CD8-positive, alpha-beta T cell (primary cell): ENCODE measurements at places on chromosomes 6 and 20. TPM values are rescaled to one million over a fixed set of nuclear protein-coding genes. Genes with fewer than 3 reads are reported as not detected.

CDSN gene
- not detected for total RNA-seq

PREP gene
- 17.6 TPM for total RNA-seq

KIF13A gene
- total RNA-seq = 0.14 TPM

KCNK5 gene
- 1.5 TPM for total RNA-seq

SIRPG gene
- total RNA-seq = 17.6 TPM

RAET1G gene
- not detected for total RNA-seq

FERMT1 gene
- total RNA-seq = not detected

COX4I2 gene
- total RNA-seq = not detected

GRCh38 chr6:34745277-34746103 lies 11.8 kb upstream of the SNRPC start:
- no peak for DNase-seq

DNA sequence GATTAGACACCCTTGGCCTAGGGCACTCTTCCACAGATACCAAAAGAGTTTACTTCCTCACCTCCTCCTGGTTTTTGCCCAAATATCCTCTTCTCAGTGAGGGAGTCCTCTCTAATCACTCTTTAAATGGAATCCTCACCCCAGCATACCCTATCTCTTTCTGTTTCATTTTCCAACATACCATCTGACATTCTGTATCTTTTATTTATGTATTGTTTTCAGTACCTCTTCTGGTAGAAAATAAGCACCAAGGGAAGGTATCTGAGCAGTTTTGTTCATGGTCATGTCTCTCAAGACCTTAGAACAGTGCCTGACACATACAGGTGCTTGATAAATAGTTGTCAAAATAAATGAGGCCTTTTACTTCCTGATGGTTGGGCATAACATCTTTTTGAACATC lies 55.1 kb downstream of the KIAA0408 start:
- DNase-seq = no peak

GRCh38 chr6:163572612-163573011 lies 158.1 kb downstream of the QKI start:
- DNase-seq = no peak

DNA sequence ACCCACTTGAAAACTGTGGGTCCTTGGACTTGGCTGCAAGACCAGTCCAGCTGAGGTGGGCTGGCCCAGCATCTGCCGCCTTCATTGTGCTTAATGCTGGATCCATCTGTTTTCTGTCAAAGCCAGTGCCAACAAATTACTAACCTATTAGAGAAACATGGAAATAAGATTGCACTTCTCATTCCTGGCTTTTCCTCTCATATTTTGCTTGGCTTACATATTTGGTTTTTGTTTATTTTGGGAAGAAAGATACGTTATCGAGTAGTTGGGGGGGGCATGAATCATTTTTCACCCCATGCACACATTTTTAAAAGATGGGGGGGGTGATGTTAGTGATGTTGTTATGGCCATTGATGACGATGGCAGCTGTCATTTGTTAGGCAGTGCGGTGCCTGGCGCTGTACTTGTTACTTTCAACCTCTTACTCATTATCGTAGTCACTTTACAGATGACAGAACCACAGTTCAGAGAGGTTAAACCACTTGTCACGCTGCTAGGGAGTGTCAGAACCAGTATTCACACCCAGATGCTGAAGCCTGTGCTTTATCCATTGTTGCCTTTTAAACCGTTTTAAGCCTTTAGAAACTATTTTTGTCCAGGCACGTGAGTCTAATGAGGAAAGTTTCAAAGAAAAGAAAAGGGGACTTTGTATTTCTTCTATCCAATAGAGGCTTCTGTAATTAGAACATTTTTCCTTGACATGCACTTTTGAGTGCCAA lies 180.0 kb downstream of the TMEM242 start:
- peak; percentile 27 for DNase-seq

GRCh38 chr6:24752503-24752902 lies 22.2 kb upstream of the GMNN start:
- no peak for DNase-seq

DNA sequence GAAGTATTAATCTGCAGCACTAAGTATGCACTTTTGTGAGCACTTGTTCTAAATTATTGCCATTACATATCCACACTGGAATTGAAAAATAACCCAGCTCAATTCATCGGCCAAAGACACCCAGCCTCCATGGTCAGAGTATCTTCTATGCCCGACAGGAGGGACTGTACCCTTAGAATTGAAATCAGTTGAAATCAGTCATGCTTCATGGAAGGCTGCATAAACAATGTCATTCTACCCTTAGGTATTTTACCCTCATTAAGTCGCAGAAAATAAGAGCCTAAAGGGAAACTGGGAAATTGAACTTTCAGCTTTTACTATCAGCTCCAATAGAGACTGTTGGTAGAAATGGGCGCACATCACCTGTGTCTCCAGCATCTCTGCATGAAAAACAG lies 2.9 kb upstream of the RAMACL start:
- no peak for DNase-seq

DNA sequence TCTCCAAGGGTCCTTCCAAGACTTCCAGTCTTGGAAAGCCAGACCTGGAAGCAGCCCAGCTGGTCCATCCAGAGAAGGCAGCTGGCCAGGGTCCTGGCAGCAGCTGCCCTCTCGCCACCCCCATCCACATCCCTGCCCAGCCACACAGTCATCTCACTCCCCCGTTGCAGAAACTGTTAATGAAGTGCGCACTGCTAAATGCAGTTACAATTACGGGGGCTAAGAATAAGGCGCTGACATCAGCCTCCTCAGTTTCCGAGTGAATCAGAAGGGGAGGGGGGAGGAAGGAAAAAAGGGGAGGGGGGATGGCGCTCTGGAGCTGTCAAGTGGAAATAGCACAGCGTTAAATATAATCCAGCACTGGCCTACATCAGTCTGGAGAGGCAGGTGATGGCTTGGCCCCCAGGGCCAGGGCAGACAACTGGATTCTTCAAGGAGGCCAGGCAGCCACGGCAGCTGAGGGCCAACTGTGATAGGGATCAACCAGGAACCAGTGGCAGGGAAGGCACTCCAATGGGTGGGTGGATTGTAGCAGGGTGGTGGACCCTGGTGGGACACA lies 6.9 kb downstream of the RIMS4 start:
- no peak for DNase-seq

DNA sequence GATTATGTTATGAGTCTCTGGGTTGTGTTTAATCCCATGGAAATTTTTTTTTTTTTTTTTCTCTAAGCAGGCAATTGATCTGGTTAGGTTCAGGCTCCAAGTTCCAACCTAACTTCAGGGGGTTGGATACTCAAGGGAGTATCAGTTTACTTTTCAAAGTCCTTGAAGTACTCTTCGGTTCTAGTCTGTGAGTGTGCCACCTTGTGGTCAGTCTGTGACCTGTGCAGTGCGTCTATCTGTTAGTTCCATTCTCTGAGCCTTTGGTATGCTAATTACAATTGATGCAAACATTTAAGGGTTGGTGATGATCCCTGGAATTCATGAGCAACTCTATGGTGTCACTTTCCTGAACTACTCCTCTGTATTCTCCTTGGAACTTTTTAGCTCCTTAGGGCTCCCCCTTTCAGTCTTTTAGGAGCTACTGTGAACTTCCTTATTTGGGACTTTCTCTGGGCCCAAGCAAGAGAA lies 342.0 kb downstream of the SOX4 start:
- DNase-seq = no peak

DNA sequence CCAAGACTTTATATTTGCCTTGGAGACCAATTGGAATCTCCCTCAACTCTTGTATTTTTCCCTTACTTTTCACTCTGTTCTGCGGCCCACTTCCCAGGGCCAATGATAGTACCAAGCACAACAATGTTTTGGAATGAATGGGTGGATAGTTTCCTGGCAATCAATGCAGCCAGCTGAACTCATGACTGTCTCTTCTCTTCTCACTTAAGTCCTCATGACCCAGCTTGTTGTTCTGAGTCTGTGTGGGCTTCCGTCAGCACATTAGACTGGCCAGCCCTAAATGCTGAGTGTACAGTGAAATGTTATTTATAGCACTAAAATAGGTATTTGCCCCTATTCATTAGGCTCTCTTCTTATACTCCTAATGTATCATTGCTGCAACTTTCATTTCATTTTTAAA lies 5.6 kb upstream of the MBOAT1 start:
- DNase-seq = no peak

DNA sequence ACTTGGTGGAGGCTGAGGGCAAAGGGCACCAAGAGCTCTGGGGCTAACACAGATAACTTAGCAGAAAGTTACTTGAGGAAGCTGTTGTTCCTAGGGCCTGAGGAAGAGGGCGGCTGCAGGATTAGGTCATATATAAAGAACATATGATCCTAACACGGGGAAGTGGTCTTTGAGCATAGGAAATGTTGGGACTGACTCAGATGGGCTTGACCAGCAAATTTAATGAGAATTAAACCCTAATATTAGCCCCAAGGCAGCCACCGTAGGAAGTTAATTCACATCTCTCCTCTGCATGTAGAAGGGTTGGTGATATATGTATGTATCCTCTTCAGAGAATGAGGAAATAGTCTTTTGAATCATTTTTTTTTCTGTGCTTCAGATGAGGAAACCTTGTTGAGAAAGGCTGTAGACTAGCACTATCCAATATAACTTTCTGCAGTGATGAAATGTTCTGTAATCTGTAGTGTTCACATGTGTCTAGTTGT lies 9.2 kb upstream of the ZBTB9 start:
- no peak for DNase-seq

- DNase-seq = no peak
Observed at GRCh38 chr6:66421570-66421969, 714.5 kb upstream of the EYS start.

DNA sequence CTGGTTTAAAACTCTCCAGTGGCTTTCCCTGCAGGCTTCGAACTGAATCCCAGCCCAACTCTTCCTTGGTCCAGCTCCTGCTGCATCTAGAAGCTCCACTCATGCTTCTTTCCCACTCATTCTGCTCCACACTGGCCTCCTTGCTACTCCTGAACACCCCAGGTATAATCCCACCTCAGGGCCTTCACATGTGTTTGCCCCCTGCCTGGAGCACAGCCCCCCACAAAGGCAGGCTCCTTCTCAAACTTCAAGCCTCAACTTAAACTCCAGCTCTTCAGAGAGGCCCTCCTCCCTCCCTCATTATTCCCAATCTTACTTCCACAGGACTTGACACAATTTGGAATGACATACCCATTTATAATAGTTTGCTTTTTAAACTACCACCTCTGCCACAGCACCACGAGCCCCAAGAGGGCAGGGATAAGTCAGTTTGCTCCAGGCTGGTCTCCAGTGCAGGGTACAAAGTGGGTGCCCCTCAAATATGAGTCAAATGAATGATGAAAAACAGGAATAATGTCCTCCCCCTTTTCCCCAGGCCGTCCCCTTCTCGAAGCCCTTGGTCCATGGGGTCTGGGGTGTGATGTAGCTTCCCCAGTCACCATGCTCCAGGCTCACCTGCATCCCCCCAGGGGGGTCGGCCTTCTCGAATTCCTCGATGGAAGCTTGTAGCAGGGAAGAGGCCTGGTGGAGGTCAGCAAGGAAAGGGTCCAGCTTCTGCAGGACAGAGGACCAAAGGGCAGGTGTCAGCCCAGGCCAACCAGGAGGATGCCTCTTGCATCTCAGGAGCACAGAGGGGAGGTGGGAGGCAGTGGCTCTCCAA lies 37.4 kb downstream of the KIAA1755 start:
- DNase-seq = no peak

- DNase-seq = no peak
Observed at GRCh38 chr20:48808382-48809034, 19.3 kb downstream of the PREX1 start.

DNA sequence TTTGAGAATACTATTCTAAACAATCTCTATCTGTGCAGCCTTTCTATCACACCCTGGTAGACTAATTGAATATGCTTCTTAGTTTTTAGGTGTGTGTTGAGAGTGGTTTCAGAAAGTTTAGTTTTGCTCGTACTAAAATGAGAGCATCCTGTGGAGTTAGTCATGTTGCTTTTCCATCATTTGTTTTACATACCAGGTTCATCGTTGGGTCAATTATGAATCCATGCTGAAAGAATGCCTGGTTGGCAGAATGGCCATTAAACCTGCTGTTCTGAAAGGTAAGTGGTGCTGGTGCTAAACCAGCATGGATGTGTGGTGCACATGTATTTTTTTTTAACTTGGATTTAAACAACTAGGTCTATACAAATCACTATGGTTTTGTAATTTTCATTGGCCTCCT lies 49.3 kb downstream of the CYB5R4 start:
- no peak for DNase-seq

- DNase-seq = no peak
Observed at GRCh38 chr6:593907-594212, 63.0 kb downstream of the HUS1B start.

- no peak for DNase-seq
Observed at GRCh38 chr6:135759831-135760230, 91.7 kb upstream of the PDE7B start.

DNA sequence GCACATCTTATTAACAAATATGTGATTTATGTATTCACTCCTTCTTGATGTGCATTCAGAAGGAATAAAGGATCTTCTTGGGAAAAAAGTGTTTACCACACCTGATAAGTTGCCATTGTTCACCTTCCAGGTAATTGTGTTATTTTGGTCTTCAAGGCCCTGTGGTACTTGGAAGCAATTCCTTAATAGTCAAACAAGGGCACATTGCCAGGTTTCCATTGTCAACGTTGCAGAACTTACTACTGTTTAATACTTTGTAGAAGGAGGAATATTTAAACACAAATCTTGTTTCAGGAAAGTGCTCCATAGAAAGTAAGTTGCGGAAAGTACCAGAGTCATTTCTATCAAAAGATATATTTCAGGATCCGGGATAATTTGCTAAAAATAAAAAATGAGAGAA lies 129.5 kb upstream of the SGK1 start:
- DNase-seq = no peak

GRCh38 chr20:39214828-39215227 lies 252.7 kb downstream of the DHX35 start:
- no peak for DNase-seq

DNA sequence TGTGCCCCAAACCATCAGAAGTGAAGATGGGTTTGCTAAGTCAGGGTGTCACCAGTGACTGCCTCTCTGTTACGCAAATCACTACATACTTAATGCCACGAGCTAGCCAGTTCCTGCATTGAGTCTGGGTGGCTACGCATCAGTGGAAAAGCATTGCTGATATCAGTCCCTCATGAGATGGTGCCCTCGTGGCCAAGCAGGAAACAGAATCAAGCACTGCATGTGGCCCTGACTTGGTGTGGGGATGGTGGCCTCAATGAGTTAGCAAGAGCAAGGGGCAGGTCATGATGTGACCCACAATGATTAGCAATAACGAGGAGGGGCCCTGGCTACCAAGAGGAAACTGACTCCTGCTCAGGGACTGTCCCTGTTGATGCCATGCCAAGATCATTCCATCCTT lies 51.6 kb upstream of the FNDC1 start:
- no peak for DNase-seq

- no peak for DNase-seq
Observed at GRCh38 chr6:124868481-124868880, 93.8 kb upstream of the RNF217 start.
